Hair follicular keratinocyte (primary cell): ENCODE measurements at places on chromosomes 7 and 10. TPM values are rescaled to one million over a fixed set of nuclear protein-coding genes. Genes with fewer than 3 reads are reported as not detected.

BLNK gene
- 0.31 and 0.87 TPM in 2 replicates for total RNA-seq

SMKR1 gene
- 0.19 TPM in 1 of 2 replicates, not detected in the other for total RNA-seq

C10orf67 gene
- 0.34 TPM in 1 of 2 replicates, not detected in the other for total RNA-seq

RHEB gene
- total RNA-seq, result 71.8 and 90.1 TPM in 2 replicates

GTF2IRD1 gene
- 12.5 and 14.4 TPM in 2 replicates for total RNA-seq

RAB19 gene
- 0.15 TPM in 1 of 2 replicates, not detected in the other for total RNA-seq

CTBP2 gene
- 81.9 and 97.1 TPM in 2 replicates for total RNA-seq

ABCA13 gene
- 0.46 and 0.62 TPM in 2 replicates for total RNA-seq

ASB10 gene
- not detected in 2 replicates for total RNA-seq

OIT3 gene
- total RNA-seq, result not detected in 2 replicates
